Fibroblast of skin of left quadriceps (primary cell): ENCODE measurements at places on chromosomes 11 and 22.
A peak's percentile ranks its signal among the peaks of the same experiment; 100 is the strongest.

GRCh38 chr22:44445307-44445680 lies 52.7 kb downstream of the RTL6 start:
- DNase-seq: no peak

GRCh38 chr11:106679581-106679980 lies 338.7 kb downstream of the GUCY1A2 start:
- no peak for DNase-seq

DNA sequence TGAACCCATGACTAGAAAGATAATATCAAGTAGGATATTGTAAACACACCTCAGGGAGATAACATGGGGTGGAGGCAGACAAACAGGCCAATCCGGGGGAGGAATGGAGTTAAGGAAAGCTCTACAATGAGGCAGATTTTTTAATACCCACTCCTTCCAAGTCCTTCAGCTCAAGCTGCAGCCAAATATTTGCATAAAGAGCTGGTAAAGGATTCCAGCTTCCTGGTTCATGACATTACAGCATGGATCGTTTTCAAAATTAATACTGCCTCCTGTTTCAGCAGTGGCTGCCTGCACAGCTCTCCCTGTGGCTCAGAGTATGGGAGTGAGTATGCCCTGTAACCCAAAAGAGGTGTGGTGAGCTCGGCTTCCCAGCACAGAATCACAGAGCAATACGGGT lies 5.1 kb downstream of the POU2AF3 start:
- no peak for DNase-seq

DNA sequence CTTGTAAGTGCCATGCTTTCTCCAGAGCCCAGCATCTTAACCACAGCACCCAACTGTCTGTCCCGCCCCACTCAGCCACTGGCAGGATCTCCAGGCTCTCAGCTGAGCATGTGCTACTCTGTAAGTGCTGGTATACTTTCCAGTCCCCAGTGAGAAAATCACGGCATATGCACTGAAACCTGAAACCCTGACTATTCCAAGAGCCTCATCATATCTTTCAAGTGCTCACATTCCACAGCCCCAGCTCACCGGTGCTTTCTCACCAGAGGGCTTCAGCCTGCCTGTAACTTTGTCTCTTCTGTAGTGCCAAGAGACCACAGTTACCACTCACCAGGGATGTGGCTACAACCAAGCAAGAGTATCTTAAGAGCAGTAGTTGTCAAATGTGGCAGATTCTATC lies 24.4 kb upstream of the PAMR1 start:
- peak; percentile 89 for DNase-seq

DNA sequence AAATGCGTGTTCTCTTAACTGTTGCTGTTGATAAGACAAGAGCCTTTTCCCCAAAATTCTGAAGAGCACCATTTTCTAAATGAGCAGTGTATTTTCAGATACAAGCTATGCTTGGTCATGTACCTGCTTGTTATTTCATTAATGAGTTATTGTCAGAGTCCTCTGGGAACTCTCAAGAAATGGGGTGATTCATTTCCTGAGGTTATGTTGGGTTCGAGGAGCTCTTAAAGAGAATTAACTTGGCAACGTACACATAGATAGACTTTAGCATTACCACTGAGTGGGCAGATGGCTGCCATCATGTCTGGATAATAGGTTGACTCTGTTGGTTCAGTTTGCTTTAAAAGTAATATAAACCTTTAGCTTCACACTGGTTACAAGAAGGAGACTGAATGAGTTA lies 87.9 kb upstream of the SORL1-AS1 start:
- DNase-seq: no peak

DNA sequence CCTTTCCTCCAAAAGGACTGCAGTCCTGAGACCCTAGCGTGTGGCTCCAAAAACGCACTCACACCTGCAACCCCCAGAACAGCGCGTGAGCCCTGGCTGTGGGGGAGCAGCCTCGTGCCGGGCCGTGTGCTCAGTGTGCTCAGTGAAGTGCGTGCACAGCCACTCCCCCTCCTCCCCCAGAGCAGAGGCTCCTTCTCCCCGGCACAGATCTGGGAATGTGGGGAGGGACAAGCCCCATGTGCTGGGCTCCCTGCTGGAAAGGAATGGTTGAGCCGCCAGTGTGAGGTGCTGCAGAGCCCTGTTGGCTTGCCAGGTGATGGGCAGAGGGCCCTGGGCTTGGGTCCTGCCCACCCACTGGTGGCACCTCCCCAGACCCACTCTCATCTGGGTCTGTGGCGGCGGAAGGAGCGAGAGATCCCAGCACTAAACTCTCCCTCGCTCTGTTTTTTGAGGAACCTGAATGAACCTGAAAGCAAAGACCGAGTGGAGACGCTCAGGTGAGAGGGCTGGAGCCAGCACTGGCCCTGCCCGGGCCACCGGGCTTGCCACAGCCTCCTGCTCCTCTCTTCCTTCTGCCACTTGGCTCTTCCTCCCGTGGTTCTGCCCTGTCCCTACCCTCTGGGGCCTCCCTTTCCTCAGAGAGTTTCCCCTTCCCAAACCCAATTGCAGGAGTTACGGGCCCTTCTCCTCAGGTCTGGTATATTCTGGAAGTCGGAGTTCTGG lies 9.0 kb downstream of the RCOR2 start:
- DNase-seq: no peak

DNA sequence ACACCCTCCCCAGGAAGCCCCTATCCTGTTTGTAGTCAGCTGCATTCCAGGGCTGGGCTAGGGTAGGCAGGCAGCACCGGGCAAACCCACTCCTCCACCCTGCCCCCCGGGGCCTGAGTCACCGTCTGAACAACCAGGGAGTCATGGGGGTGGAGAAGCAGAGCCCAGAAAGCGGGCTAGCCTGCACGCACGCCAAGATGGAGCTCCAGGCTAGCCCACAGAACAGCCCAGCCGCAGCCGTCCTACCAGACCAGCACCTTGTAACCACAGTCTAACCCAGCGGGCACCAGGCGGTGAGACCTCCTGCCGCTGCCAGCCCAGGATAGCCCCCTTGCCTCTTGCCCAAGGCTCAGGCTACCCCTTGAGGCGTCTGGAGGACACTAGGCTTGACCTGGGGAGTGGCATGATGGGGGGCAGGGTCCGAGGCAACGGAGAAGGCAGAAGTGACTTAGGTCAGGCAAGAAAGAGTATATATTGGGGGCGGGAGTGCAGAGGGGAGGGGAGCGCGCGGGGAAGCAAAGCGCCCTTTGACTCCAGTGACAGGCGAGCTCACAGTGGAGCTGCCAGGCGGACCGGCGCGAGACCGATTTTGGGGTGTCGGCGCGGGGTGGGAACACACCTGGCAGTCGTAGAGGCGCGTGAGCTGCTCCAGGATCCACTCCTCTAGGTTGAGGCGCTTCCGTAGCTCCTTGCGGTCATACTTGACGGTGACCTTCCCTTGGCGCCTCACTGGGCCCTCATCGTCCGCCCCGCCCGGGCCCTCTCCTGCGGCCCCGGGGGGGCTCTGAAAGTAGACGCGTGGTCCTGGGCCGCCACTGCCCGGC lies 734 bp downstream of the PPP1R14B start:
- DNase-seq: peak; percentile 65

DNA sequence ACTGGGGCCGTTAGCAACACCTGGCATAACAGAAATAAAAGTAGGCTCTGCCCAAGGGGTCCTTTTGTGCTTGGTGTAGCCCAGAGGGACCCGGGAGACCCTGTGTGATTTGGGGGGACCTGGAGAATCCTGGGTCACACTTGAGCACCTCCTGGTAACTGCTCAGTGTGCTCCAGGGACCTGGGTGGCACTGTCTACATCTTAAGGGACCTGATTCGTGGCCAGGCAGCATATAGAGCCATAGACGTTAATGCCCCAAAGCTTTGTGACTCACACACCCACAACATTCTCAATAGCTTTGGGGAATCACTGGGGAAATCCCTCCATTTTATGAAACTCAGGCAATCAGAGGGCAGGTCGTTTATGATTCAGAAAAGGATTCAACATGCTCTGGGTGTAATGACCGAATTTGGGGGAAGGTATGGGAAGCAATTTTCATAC lies 3.6 kb upstream of the IGF2 start:
- DNase-seq: no peak
